ENCODE measurements at places on chromosomes 11 and 22.
A peak's percentile ranks its signal among the peaks of the same experiment; 100 is the strongest.

GRCh38 chr11:57072640-57073039, 83.9 kb downstream of the OR5AK2 start:
- no peak for DNase-seq

DNA sequence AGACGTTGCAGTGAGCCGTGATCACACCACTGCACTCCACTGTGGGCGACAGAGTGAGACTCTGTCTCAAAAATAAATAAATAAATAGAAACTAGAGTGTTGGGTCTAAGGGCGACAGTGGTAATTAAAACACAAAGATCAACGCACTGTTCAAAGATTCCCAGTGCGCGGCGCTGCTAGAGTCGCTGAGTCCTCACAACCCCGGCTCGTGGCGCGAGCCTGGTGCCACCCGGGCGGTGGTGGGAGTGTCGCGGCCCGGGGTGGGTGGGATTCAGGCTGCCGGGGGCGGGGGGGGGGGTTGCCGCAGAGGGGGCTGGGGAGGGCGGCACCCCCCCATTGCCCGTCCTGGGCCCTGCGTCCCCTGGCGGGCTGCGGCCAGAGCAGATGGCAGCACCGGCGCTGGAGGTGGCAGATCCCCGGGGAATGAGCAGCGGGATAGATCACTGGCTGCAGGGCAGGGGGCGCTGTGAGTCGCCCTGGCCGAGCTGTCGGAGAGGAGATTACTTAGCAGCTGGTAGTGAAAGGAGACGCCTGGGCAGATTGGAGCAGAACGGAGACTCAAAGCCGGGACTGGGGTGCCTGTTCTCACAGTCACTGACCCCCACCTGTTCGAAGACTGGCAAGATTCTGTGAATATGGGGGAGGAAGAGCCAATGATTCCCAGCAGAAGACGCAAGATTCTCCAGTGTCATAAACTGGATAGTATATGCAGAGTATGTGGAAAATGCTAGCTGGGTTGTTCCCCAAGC, 30.2 kb upstream of the APOBEC3A start:
- peak; percentile 37 for DNase-seq

- DNase-seq: no peak
Measured at GRCh38 chr11:96109331-96110030, 185.6 kb upstream of the MTMR2 start.

GRCh38 chr11:135004495-135004894, 592.5 kb upstream of the B3GAT1 start:
- no peak for DNase-seq

- peak; percentile 48 for DNase-seq
Measured at GRCh38 chr11:63769042-63769713, 603 bp upstream of the ZFTA start.

DNA sequence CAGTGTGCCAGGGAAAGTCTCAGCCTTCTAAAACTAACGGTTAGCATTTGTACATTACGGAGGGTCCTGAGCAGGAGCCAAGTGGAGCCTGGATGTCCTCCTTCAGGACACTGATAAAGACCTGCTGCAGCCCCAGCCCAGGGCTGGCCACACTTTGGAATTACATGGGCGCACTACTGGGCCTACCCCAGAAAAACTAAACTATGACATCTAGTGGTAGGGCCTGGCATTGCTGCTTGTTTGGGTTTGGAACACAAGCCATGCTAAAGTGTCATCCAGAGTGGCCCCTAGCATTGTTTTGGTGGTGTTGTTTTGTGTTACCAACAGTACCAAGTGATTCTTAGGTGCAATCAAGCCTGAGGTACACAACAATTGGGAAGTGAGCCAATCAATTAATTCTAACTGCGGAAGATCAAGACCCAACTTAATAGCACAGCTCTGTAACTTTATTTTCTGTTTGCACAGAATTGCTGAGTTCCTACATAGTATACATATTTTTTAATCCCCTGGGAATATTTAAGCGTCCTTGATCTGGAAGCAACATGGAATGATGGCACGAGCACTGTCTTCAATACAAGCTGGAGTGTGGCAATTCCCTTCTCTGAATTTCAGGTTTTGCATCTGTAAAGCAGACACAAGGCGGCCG, 340.7 kb downstream of the LARGE1 start:
- peak; percentile 73 for DNase-seq

DNA sequence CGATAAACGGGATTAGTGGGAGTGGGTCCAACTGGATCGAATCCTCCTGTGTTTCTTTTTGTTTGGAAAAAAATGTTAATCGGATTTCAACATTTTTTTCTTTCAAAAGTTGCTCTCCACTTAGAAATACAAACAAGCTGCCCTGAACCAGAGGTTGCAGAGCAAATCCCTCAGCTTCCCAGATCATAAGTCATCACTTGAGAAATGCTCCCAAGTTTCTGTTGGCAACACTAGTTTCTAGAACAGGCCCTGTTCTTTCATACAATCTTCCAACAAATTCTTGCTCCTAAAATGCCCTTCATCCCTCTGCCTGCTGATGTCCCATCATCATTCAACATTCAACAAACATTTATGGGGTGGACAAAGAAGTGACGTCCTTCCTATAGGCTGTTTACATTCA, 1.3 kb upstream of the MLC1 start:
- DNase-seq: no peak

- no peak for DNase-seq
Measured at GRCh38 chr11:124878759-124879492, 13.7 kb downstream of the ROBO3 start.

DNA sequence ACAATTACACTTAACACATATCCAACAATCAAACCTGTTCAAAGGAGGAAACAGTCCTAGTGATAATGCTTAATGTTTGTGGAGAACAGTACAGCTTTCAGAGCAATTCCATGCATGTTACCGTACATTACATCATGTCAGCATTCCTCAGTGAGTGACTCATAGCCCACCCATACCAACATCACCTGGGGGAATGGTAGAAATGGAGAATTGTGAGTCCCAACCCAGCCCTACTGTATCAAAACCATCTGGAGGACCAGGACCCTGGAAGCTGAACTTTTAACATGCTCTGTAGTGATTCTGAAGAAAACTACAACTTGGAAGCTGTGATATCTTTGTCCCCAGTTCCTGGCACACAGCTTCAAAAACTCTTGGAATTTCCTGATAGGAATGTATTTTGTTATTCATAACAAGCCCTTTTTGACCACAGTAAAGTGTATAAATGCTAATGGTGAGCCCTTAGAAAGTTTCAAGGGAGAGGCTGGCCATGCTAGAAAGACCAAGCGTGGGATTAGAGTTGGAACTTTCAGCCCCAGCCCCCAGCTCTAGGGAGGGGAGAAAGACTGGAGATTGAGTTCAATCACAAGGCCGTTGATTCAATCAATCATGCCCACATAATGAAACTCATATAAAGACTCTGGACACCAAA, 301.1 kb downstream of the BUD13 start:
- DNase-seq: no peak

GRCh38 chr11:123430721-123431497, 840 bp downstream of the GRAMD1B start:
- DNase-seq: peak; percentile 61

DNA sequence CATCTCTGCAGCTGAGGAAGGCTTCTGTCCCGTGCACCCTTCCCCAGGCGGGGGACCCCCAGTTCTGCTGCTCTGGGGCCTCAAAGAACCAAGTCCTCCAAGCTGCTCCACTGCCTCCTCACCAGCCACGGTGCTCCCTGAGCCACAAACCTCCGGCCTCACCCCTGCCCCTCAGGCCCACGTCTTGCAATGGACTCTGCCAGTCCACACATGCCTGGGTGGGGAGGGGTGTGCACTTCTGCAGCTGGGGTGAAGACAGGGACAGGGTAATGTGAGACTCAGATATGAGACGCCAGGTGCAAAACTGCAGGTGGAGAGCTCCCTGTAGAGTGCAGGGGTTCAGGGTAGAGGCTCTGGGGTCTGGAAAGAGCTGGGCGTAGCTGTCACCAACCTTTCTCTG, 3.2 kb upstream of the PTDSS2 start:
- no peak for DNase-seq

DNA sequence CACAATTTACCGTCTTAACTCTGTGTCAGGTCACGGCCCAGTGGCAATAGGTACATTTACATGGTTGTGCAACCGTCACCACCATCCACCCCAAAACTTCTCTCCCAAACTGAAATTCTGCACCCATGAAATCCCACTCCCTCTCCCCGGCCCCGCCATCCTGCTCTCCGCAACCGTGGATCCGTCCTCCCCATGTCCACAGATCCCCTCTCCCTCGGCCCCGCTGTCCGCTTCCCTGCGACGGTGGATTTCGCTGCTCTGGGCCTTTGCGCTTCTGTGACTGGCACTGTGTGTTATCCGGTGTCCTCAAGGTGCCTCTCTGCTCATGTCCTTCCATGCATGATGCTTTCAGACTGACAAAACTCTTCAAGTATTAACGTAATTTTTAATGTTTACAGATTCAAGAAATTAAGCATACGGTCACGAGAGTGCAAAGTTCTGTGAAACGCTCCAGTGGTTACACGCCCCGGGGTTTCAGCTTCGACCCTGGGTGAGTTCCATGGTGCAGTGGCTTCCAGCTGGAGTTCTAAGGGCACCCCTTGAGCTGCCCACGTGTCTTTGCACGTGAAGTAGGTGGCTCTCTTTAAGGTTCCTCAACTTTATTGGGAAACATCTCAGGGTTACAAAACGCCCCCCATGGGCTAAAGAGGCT, 76.4 kb downstream of the KCNQ1 start:
- no peak for DNase-seq

- no peak for DNase-seq
Measured at GRCh38 chr11:76810151-76810853, 27.1 kb downstream of the TSKU start.

GRCh38 chr11:103798446-103798845, 238.0 kb upstream of the DDI1 start:
- no peak for DNase-seq

- no peak for DNase-seq
Measured at GRCh38 chr22:26847046-26847445, 189.7 kb downstream of the MIAT start.

- peak; percentile 15 for DNase-seq
Measured at GRCh38 chr11:79439886-79440570, 802 bp downstream of the TENM4 start.

- peak; percentile 87 for DNase-seq
Measured at GRCh38 chr11:18706330-18707243, 8.0 kb downstream of the TMEM86A start.

DNA sequence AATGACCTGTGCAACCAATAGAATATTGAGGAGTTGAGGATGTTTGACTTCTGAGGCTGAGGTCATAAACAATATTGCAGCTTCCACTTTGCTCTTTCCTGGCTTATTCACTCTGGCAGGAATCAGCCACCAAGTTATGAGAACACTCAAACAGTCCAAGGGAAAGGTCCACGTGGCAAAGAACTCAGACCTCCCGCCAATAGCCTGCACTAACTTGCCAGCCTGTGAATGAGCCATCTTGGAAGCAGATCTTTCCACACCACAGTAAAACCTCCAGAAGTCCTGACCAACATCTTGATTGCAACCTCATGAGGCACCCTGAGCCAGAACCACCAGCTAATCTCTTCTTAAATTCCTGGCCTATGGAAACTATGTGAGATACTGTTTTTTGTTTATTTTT, 22.7 kb upstream of the PICALM start:
- DNase-seq: no peak

Measured in germinal center (tissue), 1 donor.